MG63 (cell line): ENCODE measurements at places on chromosomes 6 and 20. TPM values are rescaled to one million over a fixed set of nuclear protein-coding genes. Genes with fewer than 3 reads are reported as not detected.

GRCh38 chr20:49672096-49672664 is 41.5 kb downstream of the B4GALT5 start:
- no peak for DNase-seq

The HINT3 gene
- total RNA-seq, result 7.4 and 8.6 TPM in 2 replicates

DNA sequence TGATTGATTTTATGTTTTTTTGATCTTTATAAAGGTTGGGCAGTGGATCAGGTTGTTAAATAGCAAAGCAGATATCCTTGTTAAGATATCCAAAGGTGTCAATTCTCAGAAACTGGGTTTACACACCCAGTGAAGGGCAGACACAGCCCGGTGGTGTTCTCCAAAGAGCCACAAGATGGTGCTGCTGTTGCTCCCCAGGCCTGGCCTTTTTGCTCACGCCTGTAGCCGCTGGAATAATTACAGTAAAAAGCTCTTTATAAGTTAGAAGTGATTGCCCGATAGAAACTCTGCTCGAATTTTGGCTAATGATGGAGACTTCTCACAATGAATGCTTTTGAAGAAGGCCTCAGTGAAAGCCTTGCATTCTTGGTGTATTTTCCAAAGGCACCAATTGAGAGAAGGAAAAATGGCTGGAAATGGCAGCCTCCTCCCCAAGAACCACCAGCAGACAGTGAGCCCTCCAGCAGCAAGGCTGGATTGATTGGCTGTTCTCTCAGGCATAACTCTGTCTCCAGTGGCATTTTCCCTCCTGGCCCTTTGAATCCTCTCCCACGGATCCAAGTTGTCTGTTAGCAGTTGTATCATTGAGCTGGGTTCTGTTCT is 120.5 kb upstream of the CHD6 start:
- peak; percentile 45 for DNase-seq

The COL20A1 gene
- total RNA-seq, result not detected in 2 replicates

GRCh38 chr20:58891718-58892140 is 39.2 kb downstream of the GNAS start:
- DNase-seq, result peak; percentile 39
